ENCODE measurements at places on chromosomes 7 and 10.

GRCh38 chr10:22369434-22370072 lies 24.3 kb downstream of the SPAG6 start:
- peak; percentile 97 for DNase-seq

- DNase-seq = no peak
Measured at GRCh38 chr7:92843034-92843760, 6.8 kb upstream of the CDK6 start.

- DNase-seq = no peak
Measured at GRCh38 chr10:74786126-74786525, 40.3 kb upstream of the KAT6B start.

DNA sequence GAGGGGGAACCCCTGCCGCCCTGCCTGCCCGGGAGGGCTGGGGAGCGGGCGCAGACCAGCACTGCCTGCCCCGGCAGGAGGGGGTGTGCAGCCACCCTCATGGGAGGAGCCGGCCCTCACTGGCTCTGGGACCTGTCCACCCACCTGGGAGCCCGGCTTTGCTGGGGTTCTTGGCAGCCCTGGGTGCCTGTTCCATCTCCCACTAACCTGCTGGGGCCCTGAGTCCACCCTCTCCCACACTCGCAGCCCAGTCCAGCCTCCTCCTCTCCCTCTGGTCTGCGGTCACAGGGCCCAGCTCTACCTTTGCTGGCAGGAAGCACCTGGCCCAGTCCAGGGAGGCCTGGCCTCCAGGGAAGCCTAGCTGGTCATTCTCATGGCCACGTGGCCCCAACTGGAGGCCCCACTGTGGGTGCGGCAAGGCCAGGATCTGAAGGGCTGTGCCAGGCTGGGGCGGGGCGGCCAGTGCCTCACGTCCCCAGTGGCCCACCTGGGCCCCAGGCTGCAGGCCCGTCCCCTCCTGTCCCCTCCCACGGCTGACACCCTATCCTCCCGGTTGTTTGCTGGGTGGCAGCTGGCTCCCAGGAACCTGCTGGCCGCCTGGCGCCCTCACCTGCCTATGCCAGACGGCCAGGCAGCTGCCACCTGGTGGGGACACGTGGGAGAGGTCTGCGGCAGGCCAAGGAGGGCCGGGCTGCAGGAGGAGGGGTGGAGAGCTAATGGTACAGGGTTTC lies at the start of gene TMEM184A:
Gene TMEM184A (minus strand): TSS at position 393 of the 731 bp plus-strand sequence. CDS start 721 bp downstream, outside the sequence.
- no peak for DNase-seq

DNA sequence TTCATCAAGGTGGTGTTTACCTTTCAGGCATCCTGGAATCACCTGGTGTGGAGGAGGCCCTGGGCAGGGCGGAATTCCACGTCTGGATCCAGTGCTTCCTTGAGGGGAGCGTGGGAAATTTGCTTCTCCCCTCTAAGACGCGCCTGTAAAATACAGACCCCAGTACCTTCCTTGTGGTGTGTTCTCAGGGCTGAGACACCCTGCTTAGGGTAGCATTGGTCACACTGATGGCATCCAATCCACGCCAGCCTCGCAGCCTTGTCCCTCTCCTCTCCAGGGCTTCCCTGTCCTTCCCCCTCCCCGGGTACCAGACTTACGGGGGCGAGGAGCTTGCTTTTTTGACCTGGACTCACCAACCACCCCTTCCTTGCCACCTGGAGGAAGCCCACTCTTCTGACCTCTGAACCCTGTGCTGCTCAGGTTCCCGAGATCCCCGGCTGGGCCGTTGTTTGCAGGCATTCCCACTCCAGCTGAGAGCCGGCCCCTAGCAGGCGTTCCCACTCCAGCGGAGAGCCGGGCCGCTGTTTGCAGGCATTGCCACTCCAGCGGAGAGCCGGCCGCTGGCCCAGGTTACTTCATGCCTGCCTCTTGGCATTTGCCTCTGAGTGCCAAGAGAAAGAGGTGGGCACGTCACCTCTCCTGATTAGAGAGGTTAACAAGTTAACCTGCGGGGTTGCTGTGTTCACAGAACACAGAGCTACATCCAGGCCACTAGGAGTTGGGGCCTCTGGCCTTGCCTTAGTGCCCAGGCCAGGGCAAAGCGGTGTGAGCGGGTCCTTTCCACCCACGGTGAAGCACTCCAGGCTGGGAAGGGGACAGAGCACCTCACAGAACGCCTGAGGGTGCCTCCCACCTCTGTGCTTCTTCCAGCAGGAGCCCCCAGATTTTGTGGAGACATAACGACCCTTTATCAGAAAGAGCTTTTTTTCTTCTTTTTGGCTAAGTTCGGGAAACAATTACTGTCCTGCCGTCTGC lies 254.0 kb upstream of the PPP2R2D start:
- DNase-seq = no peak

GRCh38 chr10:69869291-69869961 lies 67.7 kb downstream of the COL13A1 start:
- no peak for DNase-seq

GRCh38 chr7:41886901-41887311 lies 184.0 kb upstream of the INHBA start:
- DNase-seq = no peak

Measured in inflammatory macrophage treated with lipopolysaccharide for 4 hours (primary cell).